Fibroblast of lung (primary cell): ENCODE measurements at places on chromosomes 4 and X. TPM values are rescaled to one million over a fixed set of nuclear protein-coding genes. Genes with fewer than 3 reads are reported as not detected.

GRCh38 chr4:53477636-53478035, 100.2 kb downstream of the FIP1L1 start:
- H3K36me3 ChIP-seq = no peaks in the 10 kb centered on the region
- no peak overlapping the region for H3K4me3 ChIP-seq
- peak; percentile 23 for DNase-seq
- no peaks in the 10 kb centered on the region for H3K27me3 ChIP-seq
- H3K4me1 ChIP-seq = peaks cover 20% of the 10 kb centered on the region

DNA sequence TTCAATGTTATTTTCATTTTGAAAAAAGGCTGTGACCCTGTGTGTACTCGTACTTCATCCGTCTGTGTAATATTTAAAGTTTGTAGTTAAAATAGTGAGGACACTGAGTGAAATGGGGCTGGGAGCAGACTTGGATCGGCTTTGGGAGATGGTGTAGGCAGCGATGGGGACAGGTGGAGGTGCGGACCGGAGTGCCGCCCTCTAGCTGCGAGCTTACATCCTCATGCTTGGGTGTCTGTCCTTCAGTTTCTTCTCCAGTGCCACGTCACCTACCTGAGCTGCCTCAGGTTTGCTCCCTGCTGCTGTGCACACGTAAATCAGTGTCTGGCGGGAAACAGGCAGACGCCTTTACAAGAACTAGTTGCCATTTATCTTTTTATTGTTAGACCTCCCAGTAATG, 146.1 kb downstream of the GPR143 start:
- no peak overlapping the region for H3K27ac ChIP-seq
- no peaks in the 10 kb centered on the region for H3K36me3 ChIP-seq
- H3K4me3 ChIP-seq = no peak overlapping the region

DNA sequence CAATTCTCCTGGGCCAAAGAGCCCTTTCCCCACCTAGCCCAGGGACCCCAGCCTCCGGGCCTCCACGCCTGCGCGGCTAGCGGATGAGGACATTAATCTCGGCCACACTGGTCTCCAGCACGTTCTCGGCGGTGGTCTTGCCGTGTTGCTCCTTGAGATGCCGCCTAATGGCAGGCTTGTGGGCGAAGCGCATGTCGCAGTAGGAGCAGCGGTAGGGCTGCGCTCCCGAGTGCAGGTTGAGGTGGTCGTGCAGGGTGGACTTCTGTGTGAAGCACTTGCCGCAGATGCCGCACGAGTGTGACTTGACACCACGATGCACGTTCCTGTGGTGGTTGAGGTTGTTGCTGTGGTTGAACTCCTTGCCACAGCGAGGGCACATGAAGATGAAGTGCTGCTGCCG, 72.1 kb downstream of the UBE2K start:
- H3K4me3 ChIP-seq = no peak overlapping the region
- no peak overlapping the region for H3K27ac ChIP-seq
- H3K36me3 ChIP-seq = peaks cover 5% of the 10 kb centered on the region
- H3K27me3 ChIP-seq = no peaks in the 10 kb centered on the region

DNA sequence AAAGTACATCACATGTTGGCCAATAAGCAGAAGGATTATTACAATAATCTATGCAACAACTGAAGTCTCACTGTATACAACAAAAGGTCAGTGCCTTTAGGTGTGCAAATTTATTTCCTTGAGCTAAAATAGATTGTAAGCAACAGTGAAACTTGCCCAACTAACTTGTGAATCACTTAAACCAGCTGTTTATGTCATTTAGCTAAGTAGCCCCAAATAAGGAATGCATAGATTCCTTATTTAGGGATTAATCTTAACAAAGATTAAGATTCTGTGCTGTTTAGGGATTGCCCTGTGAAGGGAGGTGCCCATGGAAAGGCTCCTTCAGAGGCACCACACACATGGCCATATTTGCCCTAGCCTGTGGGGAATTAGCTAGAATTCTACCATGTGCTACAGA, 168.6 kb downstream of the MAML3 start:
- H3K4me1 ChIP-seq = peaks cover 8% of the 10 kb centered on the region
- no peak overlapping the region for H3K4me3 ChIP-seq
- H3K36me3 ChIP-seq = no peaks in the 10 kb centered on the region
- H3K27ac ChIP-seq = no peak overlapping the region
- no peaks in the 10 kb centered on the region for H3K27me3 ChIP-seq

GRCh38 chr4:48578132-48578968, 88.3 kb downstream of the ZAR1 start:
- H3K4me1 ChIP-seq = no peaks in the 10 kb centered on the region
- no peak overlapping the region for H3K4me3 ChIP-seq
- H3K27ac ChIP-seq = no peak overlapping the region
- H3K36me3 ChIP-seq = no peaks in the 10 kb centered on the region

DNA sequence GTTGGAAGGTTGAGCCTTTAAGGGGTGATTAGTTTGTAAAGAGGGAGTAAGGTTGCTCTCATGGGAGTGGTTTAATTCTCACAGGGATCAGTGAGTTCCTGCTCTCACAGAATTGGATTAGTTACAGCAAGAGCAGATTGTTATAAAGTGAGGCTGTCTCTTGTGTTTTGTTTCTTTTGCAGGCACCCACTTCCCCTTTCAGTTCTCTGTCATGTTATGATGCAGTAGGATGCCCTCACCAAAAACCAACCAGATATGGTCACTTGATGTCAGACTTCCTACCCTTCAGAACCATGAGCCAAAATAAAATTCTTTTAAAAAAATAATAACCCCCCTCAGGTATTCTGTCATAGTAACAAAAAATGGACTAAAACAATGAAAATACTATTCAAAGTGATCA, 19.9 kb upstream of the IGSF1 start:
- no peak for DNase-seq
- no peaks in the 10 kb centered on the region for H3K36me3 ChIP-seq
- no peaks in the 10 kb centered on the region for H3K4me1 ChIP-seq
- no peak overlapping the region for H3K4me3 ChIP-seq
- no peaks in the 10 kb centered on the region for H3K27me3 ChIP-seq

GRCh38 chr4:40458109-40458508, 123.0 kb downstream of the CHRNA9 start:
- no peaks in the 10 kb centered on the region for H3K36me3 ChIP-seq
- H3K27ac ChIP-seq = no peak overlapping the region
- no peaks in the 10 kb centered on the region for H3K4me1 ChIP-seq
- no peaks in the 10 kb centered on the region for H3K27me3 ChIP-seq
- no peak for DNase-seq

GRCh38 chrX:49193542-49193964, 6.4 kb downstream of the SYP start:
- H3K36me3 ChIP-seq = no peaks in the 10 kb centered on the region
- DNase-seq = no peak
- no peak overlapping the region for H3K4me3 ChIP-seq
- H3K27me3 ChIP-seq = no peaks in the 10 kb centered on the region

Gene MAGEA4
- not detected in 2 replicates for total RNA-seq

Gene IL21
- total RNA-seq = not detected in 2 replicates

Gene ALAS2
- not detected in 2 replicates for total RNA-seq
